ENCODE measurements at places on chromosomes 11 and 22. TPM values are rescaled to one million over a fixed set of nuclear protein-coding genes. Genes with fewer than 3 reads are reported as not detected.
A peak's percentile ranks its signal among the peaks of the same experiment; 100 is the strongest.

CYP2D6 gene
- 0.95 TPM for polyA plus RNA-seq

RFPL2 gene
- polyA plus RNA-seq, result 0.03 TPM

IGLL5 gene
- 0.32 TPM for polyA plus RNA-seq

LRRC74B gene
- polyA plus RNA-seq, result not detected

OR8A1 gene
- polyA plus RNA-seq, result not detected

CCDC15 gene
- polyA plus RNA-seq, result 0.44 TPM

DGCR6 gene
- polyA plus RNA-seq, result 12.2 TPM

PKDREJ gene
- 0.07 TPM for polyA plus RNA-seq

APOBEC3F gene
- 11.6 TPM for polyA plus RNA-seq

DMC1 gene
- 0.12 TPM for polyA plus RNA-seq

TCN1 gene
- 0.32 TPM for polyA plus RNA-seq

DNA sequence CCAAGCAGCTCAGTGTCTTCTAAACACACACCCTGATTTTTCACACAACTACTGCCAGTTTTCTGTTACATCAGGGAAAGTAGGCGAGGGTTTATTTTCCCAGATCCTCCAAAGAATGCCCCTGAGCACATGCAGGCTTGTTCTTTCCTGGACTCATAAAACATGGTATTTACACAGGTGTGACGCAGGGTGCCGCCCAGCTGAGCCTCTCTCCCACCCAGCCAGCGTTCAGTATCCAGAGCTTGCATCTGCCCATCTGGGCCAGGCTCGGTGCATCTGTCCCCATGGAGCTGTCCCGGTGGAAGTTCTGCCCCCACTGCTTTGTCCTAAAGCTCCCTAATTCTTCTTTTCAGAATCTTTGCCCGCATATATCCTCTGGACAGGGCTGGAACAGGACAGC lies 44.8 kb upstream of the ISX start:
- no peaks in the 10 kb centered on the region for H3K4me1 ChIP-seq
- no peak for DNase-seq
- H3K27ac ChIP-seq, result no peak overlapping the region
- no peaks in the 10 kb centered on the region for H3K36me3 ChIP-seq
- H3K27me3 ChIP-seq, result peaks cover 25% of the 10 kb centered on the region

DNA sequence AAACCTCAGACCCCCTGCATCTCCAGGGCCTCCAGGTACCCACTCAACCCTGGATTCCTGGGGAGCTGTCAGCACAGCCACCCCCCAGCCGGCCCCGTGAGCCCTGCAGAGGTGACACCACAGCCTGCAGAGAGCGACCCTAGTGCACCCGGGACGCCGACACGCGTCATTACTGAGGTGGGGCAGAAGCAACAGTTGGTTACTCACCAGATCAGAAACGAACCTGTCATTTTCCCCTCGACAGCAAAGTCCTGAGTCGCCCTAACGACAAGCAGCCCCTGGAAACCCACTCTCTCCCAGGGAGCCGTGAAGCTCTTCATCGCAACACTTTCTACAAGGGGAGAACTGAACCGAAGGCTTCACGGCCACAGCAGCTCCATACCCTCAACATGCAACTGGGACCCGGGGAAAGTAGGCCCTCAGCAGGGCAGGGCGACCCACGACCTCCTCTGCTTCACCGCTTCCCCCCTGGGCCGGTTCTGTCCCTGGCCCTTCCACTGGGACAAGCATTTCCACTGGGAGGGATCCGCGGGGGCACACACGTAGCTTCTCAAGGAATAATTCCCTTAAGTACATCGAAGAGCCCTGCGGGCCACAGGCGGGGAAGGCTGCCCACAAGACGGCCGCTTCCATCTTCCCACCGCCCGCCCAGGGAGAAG lies 1.6 kb downstream of the BRD1 start:
- H3K27ac ChIP-seq, result peak overlapping the region; percentile 88
- H3K27me3 ChIP-seq, result no peaks in the 10 kb centered on the region
- H3K4me3 ChIP-seq, result peak overlapping the region; percentile 74
- peaks cover 54% of the 10 kb centered on the region for H3K4me1 ChIP-seq
- no peak for DNase-seq
- peaks cover 25% of the 10 kb centered on the region for H3K36me3 ChIP-seq

DNA sequence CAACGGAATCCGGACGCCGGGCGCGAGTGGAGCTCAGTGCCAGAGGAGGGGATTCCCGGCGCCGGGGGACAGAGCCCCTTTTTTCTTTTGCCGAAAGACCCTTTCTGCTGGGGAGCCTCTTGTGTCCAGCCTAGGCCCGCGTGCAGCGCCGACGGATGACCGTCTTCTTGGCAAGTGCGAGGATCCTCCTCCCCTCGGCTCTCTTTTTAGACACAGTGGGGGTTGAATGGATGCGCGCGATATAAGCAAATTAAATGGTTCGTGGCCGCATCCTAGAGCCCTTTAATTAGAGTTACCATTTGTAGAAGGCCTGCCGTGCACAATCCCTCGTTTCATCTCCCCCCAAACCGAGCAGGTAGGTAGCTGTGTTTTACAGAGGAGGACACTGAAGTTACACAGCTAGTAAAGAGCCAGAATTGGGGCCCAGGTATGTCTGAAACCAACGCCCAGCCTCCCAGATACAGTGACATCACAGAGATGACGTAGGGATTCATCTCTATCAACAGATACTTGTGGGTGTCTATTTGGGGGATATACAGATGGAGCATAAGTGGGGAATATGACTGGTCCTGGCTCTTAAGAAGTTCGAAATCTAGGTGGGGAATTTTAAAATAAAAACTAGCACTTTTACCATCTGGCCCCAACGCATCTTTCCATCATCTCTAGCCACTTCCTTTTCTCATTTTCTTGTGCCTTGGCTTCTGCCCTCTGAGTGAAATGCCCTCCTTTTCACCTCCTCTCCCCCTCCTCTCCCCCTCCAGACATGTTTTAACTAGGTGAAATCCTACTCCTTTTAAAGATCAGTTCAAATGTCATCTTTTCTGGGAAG lies 875 bp downstream of the TCP11L1 start:
- no peaks in the 10 kb centered on the region for H3K27me3 ChIP-seq
- H3K4me1 ChIP-seq, result peaks cover 12% of the 10 kb centered on the region
- DNase-seq, result no peak

- H3K4me3 ChIP-seq, result no peak overlapping the region
- no peaks in the 10 kb centered on the region for H3K36me3 ChIP-seq
- H3K4me1 ChIP-seq, result no peaks in the 10 kb centered on the region
- no peak for DNase-seq
These were observed 23.0 kb downstream of the LRRC74B start for GRCh38 chr22:21068681-21069276.

GRCh38 chr11:3939211-3939610 lies 83.7 kb downstream of the STIM1 start:
- H3K27ac ChIP-seq, result no peak overlapping the region
- no peaks in the 10 kb centered on the region for H3K27me3 ChIP-seq
- no peaks in the 10 kb centered on the region for H3K36me3 ChIP-seq
- no peak overlapping the region for H3K4me3 ChIP-seq
- peaks cover 60% of the 10 kb centered on the region for H3K4me1 ChIP-seq

- no peaks in the 10 kb centered on the region for H3K27me3 ChIP-seq
- DNase-seq, result peak; percentile 74
- peaks cover 14% of the 10 kb centered on the region for H3K36me3 ChIP-seq
- peak overlapping the region; percentile 56 for H3K4me3 ChIP-seq
- peak overlapping the region; percentile 99 for H3K27ac ChIP-seq
These were observed 638 bp downstream of the PARVA start for GRCh38 chr11:12377824-12378593.

DNA sequence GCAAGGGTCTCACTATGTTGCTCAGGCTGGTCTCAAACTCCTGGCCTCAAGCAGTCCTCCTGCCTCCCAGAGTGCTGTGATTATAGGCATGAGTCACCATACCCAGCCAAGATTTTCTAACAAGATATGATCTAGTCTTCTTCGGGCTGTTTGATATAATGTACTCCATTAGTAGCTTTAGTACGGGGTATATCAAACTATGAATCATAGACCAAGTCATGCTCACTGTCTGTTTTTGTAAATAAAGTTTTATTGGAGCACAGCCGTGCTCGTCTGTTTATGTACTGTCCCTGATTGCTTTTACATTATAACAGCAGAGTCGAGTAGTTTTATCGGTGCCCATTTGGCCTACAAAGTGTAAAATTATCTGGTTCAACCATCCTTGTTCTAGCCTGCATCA lies 43.9 kb upstream of the GRIK4 start:
- H3K4me1 ChIP-seq, result peaks cover 7% of the 10 kb centered on the region
- no peak overlapping the region for H3K27ac ChIP-seq
- DNase-seq, result no peak
- H3K4me3 ChIP-seq, result no peak overlapping the region
- peaks cover 67% of the 10 kb centered on the region for H3K36me3 ChIP-seq

GRCh38 chr11:42996421-42997307 lies 315.1 kb upstream of the API5 start:
- no peaks in the 10 kb centered on the region for H3K36me3 ChIP-seq
- H3K27ac ChIP-seq, result no peak overlapping the region
- no peaks in the 10 kb centered on the region for H3K4me1 ChIP-seq
- H3K27me3 ChIP-seq, result no peaks in the 10 kb centered on the region
- no peak overlapping the region for H3K4me3 ChIP-seq

DNA sequence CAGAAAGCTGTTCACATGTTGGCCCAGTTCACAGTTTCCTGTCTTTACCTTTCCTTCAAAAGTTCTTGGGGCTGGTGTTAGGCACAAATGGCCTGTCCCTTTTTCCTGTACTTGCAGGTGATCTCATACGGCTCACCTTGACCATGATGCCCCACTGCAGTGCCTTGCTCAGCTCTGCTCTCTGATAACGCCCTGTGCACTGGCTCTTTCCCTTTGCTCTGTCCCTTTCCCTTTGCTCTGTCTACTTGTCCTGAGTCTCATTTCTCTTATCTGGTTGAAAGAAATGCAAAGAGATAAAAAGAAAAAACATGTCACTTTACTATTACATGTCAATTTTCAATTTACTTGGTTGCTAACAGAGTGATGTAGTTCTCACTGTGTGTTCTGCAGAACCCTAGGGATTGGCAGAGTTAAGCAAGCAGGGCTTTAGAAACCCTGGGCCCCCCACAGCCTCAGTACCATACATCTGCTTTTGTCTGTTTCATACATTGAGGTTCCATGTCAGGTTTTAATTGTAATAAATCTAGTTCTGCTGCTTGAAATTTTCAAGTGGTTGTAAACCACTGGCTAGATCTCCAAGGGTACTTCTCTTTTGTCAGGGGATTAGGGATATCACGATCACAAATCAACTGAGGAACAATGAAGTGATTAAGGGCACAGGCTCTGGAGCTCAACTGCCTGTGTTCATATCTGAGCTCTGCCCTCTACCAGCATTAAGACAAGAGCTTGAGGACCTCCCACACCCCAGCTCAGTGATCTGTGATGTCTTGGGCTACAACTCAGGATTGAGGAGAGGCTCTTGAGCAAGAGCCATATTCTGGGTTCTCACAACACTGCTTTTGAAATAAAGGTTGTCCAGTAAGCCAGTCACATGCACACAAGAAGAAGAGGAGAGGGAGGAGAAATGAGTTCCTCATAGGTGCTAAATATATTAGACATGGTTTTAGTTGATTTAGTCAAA lies 16.3 kb upstream of the SORL1 start:
- H3K4me3 ChIP-seq, result no peak overlapping the region
- H3K4me1 ChIP-seq, result no peaks in the 10 kb centered on the region
- DNase-seq, result no peak
- H3K36me3 ChIP-seq, result no peaks in the 10 kb centered on the region
- no peaks in the 10 kb centered on the region for H3K27me3 ChIP-seq

- H3K27me3 ChIP-seq, result no peaks in the 10 kb centered on the region
- H3K4me3 ChIP-seq, result no peak overlapping the region
- no peak overlapping the region for H3K27ac ChIP-seq
These were observed 179.9 kb downstream of the GRIA4 start for GRCh38 chr11:105789579-105790420.

GRCh38 chr11:88179141-88179540 lies 3.9 kb upstream of the RAB38 start:
- H3K27me3 ChIP-seq, result no peaks in the 10 kb centered on the region
- H3K27ac ChIP-seq, result no peak overlapping the region
- H3K4me1 ChIP-seq, result peaks cover 14% of the 10 kb centered on the region
- H3K4me3 ChIP-seq, result no peak overlapping the region
- DNase-seq, result no peak

DNA sequence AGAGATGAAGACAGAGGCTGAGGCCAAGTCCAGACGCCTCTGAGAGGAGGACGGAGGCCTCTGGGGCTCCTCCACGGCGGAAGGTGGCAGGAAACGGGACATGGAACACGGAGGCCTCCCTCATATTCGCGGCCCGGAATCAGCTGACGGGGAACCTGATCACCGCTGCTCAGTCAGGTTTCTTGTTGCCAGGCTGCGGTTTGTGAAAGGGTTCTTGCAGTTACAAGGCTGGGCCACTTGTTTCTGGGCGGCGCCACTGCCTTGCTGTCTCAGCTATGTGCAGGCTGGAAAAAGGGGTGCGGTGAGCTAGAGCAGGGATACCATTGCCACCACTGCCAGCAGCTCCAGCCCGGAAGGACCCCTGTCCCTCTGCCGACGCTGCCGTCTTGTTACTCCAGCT lies 10.0 kb upstream of the MMP1 start:
- no peak for DNase-seq
- H3K4me3 ChIP-seq, result no peak overlapping the region
- H3K27me3 ChIP-seq, result no peaks in the 10 kb centered on the region
- H3K27ac ChIP-seq, result no peak overlapping the region
- H3K36me3 ChIP-seq, result no peaks in the 10 kb centered on the region

DNA sequence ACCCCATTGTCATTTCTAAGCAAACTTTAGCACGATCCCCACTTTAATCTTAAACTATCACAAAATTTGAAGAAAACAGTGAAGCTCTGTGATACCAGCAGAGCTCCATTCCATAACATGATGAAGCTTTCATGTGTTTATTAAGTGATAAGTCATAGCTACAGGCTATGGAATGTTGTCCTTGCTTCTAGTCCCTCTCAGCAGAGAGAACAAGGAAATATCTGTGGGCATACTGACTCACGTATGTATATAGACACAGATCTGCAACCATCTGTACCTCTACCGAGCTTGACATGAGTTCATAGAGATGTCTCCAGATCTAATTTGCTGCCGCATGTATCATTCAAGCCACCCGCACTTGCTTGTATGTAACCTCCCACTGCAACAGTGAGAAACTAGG lies 588.9 kb downstream of the ETS1 start:
- H3K36me3 ChIP-seq, result no peaks in the 10 kb centered on the region
- no peak overlapping the region for H3K27ac ChIP-seq
- no peaks in the 10 kb centered on the region for H3K27me3 ChIP-seq
- no peaks in the 10 kb centered on the region for H3K4me1 ChIP-seq
- DNase-seq, result no peak

DNA sequence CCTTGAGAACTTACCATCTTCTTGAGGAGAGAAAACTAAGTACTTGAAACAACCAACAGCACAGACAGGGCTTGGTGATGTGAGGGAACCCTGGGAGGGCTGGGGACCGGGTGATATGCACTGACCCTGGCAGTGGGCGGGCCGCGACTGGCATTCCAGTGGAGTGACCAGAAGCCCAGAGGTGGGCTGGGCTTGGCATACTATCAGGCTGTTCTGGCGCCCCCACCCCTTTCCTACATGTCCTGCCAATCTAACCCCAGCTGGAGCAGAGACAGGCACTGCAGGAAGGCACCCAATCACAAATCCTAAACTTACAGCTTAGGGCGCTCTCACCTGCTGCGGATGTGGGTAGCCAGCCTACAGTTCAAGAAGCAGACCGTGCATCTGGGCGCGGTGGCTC lies 54.0 kb upstream of the GCAT start:
- peaks cover 53% of the 10 kb centered on the region for H3K4me1 ChIP-seq
- peak overlapping the region; percentile 99 for H3K27ac ChIP-seq
- DNase-seq, result no peak
- H3K36me3 ChIP-seq, result peaks cover 51% of the 10 kb centered on the region
- no peak overlapping the region for H3K4me3 ChIP-seq

GRCh38 chr22:44326491-44326885 lies 13.7 kb upstream of the SHISAL1 start:
- H3K27me3 ChIP-seq, result peaks cover 23% of the 10 kb centered on the region
- peak overlapping the region; percentile 72 for H3K27ac ChIP-seq
- H3K4me1 ChIP-seq, result peaks cover 18% of the 10 kb centered on the region
- H3K36me3 ChIP-seq, result no peaks in the 10 kb centered on the region
- DNase-seq, result no peak
